ENCODE measurements at places on chromosomes 6 and 20. TPM values are rescaled to one million over a fixed set of nuclear protein-coding genes. Genes with fewer than 3 reads are reported as not detected.

- DNase-seq, result no peak
Observed at GRCh38 chr20:41030061-41030460, 1.4 kb downstream of the TOP1 start.

GRCh38 chr6:105884426-105884825 is 201.7 kb upstream of the PRDM1 start:
- DNase-seq, result no peak

DNA sequence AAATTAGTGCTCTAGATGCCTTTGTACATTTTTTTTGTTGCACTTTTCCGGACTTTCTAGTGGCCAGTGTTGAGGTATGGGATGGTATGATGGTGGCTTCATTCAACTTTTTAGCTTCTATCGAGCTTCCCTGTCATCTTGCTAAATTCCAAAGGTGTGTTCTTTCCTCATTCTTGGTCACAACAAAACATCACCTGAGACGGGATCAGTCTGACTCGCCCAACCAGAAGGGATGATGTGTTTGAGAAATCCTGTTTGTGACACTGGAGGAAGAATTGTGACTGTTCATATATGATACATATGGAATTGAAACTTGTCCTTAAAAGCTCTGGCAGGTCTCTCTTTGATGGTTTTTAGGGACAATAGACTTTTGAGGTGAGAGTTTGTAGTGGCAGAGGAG is 33.8 kb downstream of the KCNS1 start:
- no peak for DNase-seq

Gene SAMD3
- 2.7 TPM for total RNA-seq

Gene MYL9
- total RNA-seq, result 1,631 TPM

Gene PRSS35
- total RNA-seq, result 0.30 TPM
